DMS53 (cell line): ENCODE measurements at places on chromosomes 2 and 18.

- DNase-seq, result peak; percentile 36
These were observed 1.2 kb upstream of the SELENOI start for GRCh38 chr2:26344581-26345282.

DNA sequence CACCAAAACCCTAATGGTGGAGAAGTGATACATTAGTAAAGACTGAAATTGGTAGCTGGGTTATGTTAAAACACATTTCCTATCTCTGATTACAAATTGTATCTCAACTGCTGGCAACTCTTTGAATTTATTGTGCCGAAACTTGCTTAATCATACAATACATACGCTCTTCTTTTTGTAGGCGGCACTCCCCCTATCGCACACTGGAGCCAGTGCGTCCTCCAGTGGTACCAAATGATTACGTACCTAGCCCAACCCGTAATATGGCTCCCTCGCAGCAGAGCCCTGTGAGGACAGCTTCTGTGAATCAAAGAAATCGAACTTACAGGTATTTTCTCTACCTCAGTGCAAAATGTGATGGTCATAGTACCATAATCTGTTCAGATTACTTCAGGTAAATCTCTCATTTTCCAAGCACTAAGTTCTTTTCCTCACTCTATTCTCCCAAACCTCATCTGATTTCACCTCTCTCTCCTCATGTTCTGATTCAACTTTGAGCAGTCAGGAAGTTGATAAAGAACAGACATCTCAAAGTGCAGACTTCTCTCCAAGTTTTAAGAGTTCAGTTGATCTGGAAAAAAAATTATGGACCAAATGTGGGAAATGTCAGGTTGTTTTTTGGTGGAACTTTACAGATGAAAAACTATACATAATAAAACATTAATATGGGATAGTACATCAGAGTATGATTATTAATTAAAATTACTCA, 66.5 kb downstream of the ABI2 start:
- peak; percentile 27 for DNase-seq

GRCh38 chr18:48740068-48740440, 201.2 kb downstream of the CTIF start:
- no peak for DNase-seq

GRCh38 chr2:119201815-119202214, 21.8 kb upstream of the STEAP3 start:
- no peak for DNase-seq
